Neural progenitor cell (in vitro differentiated cells): ENCODE measurements at places on chromosomes 13 and 19.

DNA sequence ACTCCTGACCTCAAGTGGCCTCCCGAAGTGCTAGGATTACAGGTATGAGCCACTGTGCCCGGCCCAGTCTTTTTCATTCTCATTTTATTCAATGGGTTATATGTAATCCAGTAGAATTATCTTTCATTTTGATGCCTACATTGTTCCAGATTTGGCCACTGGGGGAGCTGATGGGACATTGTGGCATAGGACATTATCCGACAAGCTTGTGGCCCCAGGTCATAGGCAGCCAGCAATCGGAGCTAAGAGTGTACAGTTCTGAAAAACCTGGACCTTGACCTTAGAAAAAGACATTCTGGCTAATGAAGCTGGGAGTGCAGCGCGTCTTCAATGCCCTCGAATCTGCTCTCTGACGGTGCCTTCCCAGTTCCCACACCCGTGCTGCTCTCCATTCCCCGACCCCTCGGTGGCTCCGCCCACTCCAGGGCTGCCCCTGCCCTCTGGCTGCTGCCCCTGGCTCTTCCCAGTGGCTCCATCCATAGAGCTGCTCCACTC is 108.7 kb downstream of the TEX29 start:
- DNase-seq, result peak; percentile 69

- DNase-seq, result no peak
These were observed 1525.9 kb upstream of the SLC10A2 start for GRCh38 chr13:104592127-104592526.

GRCh38 chr13:96684469-96684868 is 309.8 kb downstream of the OXGR1 start:
- no peak for DNase-seq

- no peak for DNase-seq
These were observed 61.9 kb downstream of the AP1M1 start for GRCh38 chr19:16259385-16260159.

DNA sequence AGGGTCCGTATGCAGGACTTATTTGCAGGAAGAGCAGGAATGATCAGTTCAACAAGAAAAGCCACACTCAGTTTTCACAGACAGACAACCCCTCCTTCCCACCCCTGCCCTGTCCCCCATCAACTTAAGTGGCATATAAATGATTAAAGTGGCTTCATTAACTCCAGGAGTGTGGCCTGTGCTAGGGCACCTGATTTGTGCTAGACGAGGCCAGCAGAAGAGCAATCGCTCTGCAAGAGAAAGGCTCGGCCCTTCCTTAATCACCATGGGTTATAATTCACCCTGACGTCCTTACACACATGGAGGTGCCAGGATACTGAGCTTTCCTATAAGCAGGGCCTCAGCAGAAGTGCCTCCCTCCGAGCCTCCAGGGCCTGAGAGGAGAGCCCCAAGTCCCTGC is 14.6 kb downstream of the C19orf12 start:
- DNase-seq, result no peak

GRCh38 chr13:70856711-70857110 is 748.5 kb upstream of the KLHL1 start:
- DNase-seq, result no peak

DNA sequence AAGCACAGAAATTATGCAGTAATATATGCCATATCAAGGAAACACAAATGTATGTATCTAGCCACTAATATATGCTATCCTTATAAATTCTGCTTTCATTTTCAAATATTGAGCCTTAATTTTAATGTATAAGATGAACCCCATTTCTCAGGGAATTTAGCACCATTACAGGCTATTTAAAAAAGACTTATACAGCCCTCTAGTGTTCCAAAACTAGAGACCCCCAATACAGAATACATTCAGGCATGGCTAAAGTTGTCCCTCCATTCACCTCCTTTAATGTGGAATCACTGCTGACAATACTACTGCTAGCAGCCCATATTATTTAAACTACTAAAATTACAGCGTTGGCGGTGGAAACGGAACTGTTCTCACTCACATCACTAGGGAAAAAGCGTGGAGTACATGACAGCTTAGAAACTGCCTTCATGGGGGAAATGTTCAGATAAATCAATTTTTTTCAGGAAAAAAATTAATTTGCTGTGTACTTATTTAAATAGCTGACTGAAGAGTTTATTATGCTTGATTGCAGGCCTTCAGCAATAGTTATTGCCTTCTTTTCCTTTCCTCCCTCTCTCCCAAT is 541.0 kb downstream of the PCDH9 start:
- peak; percentile 19 for DNase-seq

- DNase-seq, result no peak
These were observed 45.0 kb upstream of the RNF113B start for GRCh38 chr13:98222081-98222554.
